Adrenal gland (tissue), 19 donors: ENCODE measurements at places on chromosomes 6 and 20. TPM values are rescaled to one million over a fixed set of nuclear protein-coding genes. Genes with fewer than 3 reads are reported as not detected.

The RBM39 gene
- total RNA-seq: 111 TPM

The TNXB gene
- 213 TPM for total RNA-seq

The EIF2S2 gene
- total RNA-seq: 79.9 TPM

The TMEM200A gene
- 30.5 TPM for total RNA-seq

The AURKA gene
- total RNA-seq: 3.2 TPM

DNA sequence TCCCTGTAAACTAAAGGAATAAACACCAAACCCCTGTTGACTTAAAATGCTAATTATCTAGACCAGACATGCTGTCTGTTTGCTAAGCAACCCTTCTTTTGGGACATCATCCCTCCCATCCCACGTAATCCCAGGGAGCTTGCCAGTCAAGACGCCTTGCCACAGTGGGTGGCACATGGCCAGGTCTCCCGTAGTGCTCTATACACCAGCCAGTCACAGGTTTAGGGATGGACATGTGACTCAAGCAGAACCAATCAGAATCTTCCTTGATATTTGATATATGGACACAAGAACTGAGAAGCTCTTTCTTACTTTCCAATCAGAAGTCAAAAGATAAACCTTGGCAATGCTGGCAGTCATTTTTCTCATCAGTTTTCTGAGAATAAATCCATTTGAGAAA is 60.0 kb downstream of the CNKSR3 start:
- H3K27me3 ChIP-seq: no peaks in the 10 kb centered on the region
- no peak overlapping the region for H3K4me3 ChIP-seq
- no peak for DNase-seq
- H3K4me1 ChIP-seq: peaks cover 9% of the 10 kb centered on the region

- no peak for DNase-seq
- no peak overlapping the region for H3K4me3 ChIP-seq
- no peak overlapping the region for H3K27ac ChIP-seq
- peaks cover 8% of the 10 kb centered on the region for H3K27me3 ChIP-seq
- no peaks in the 10 kb centered on the region for H3K36me3 ChIP-seq
These were observed 61.6 kb downstream of the KIAA0319 start for GRCh38 chr6:24584382-24584720.

GRCh38 chr6:168700880-168701279 is 259.9 kb downstream of the SMOC2 start:
- no peaks in the 10 kb centered on the region for H3K27me3 ChIP-seq
- H3K36me3 ChIP-seq: no peaks in the 10 kb centered on the region
- no peak for DNase-seq
- H3K27ac ChIP-seq: no peak overlapping the region
- no peak overlapping the region for H3K4me3 ChIP-seq

- H3K4me1 ChIP-seq: no peaks in the 10 kb centered on the region
- no peak overlapping the region for H3K27ac ChIP-seq
- H3K36me3 ChIP-seq: no peaks in the 10 kb centered on the region
- no peak overlapping the region for H3K4me3 ChIP-seq
These were observed 199.1 kb downstream of the CENPW start for GRCh38 chr6:126539022-126539421.

GRCh38 chr6:99393698-99394531 is at the start of gene COQ3:
Gene COQ3, minus strand, starts transcription at chr6:99394195. Its CDS starts 16 bp downstream, at chr6:99394179.
- no peaks in the 10 kb centered on the region for H3K36me3 ChIP-seq
- no peaks in the 10 kb centered on the region for H3K27me3 ChIP-seq
- H3K4me1 ChIP-seq: no peaks in the 10 kb centered on the region
- peak within 1 kb of the TSS; percentile 78 for H3K27ac ChIP-seq
- peak within 1 kb of the TSS; percentile 71 for H3K4me3 ChIP-seq

GRCh38 chr6:140486450-140487361 is 1112.3 kb upstream of the CITED2 start:
- no peaks in the 10 kb centered on the region for H3K36me3 ChIP-seq
- H3K4me1 ChIP-seq: peaks cover 20% of the 10 kb centered on the region
- no peaks in the 10 kb centered on the region for H3K27me3 ChIP-seq
- DNase-seq: no peak
- no peak overlapping the region for H3K4me3 ChIP-seq

DNA sequence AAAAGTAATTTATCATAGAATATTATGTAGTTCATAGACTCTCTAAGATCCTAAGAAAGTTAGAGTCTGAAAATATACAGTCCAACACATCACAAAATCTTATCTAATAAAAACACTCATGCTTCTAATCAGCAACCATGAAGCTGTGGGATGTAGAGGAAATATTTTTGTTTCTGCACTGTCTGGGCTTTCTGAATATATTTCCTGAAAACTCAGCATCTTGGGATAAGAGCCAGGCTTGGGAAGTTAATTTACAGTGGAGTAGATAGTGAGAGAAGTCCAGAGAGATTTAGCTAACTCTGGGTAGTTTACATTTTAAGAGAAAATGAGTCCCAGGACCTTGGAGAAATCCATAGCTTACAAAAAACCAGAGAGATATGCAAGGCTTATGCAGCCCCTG is 150.4 kb upstream of the BMP5 start:
- no peaks in the 10 kb centered on the region for H3K4me1 ChIP-seq
- H3K4me3 ChIP-seq: no peak overlapping the region
- H3K27me3 ChIP-seq: no peaks in the 10 kb centered on the region
- no peak for DNase-seq
- no peaks in the 10 kb centered on the region for H3K36me3 ChIP-seq

DNA sequence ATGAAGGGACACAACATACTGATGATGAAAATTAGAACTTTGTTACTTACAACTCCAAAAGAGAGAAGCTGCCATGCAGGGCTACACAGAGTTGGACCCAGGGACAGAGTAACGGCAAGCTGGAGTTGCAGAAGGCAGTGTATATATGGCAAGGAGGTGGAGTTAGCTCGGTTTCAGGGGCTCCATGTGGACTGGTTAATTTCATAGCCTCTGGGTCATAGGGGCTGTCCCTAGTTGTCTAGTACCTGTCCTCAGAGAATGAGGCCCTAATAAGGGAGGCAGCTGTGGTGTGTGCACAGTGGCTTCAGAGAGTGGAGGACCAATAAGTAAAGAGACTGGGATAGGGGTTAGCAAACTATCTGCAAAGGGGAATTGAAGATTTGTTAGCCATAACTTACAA is 7.9 kb upstream of the ZSCAN12 start:
- no peaks in the 10 kb centered on the region for H3K4me1 ChIP-seq
- no peaks in the 10 kb centered on the region for H3K36me3 ChIP-seq

DNA sequence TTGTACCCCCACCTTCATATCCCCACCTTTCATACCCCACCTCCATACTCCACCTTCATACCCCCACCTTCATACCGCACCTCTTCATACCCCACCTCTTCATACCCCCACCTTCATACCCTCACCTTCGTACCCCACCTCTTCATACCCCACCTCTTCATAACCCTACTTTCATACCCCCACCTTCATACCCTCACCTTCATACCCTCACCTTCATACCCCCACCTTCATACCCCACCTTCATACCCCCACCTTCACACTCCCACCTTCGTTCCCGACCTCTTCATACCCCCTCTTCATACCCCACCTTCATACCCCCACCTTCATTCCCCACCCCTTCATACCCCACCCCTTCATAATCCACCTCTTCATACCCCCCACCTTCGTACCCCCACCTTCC is 92.9 kb upstream of the NAA20 start:
- H3K4me3 ChIP-seq: no peak overlapping the region
- no peak for DNase-seq
- H3K27ac ChIP-seq: no peak overlapping the region
- no peaks in the 10 kb centered on the region for H3K4me1 ChIP-seq
- no peaks in the 10 kb centered on the region for H3K27me3 ChIP-seq
- no peaks in the 10 kb centered on the region for H3K36me3 ChIP-seq

- no peaks in the 10 kb centered on the region for H3K4me1 ChIP-seq
- H3K4me3 ChIP-seq: no peak overlapping the region
- DNase-seq: no peak
- no peaks in the 10 kb centered on the region for H3K36me3 ChIP-seq
- H3K27me3 ChIP-seq: no peaks in the 10 kb centered on the region
These were observed 618.0 kb downstream of the CDH26 start for GRCh38 chr20:60576236-60576635.

- H3K27me3 ChIP-seq: no peaks in the 10 kb centered on the region
- H3K36me3 ChIP-seq: no peaks in the 10 kb centered on the region
- H3K4me1 ChIP-seq: peaks cover 4% of the 10 kb centered on the region
- DNase-seq: peak; percentile 7
- H3K4me3 ChIP-seq: no peak overlapping the region
These were observed 142.2 kb upstream of the ATXN1 start for GRCh38 chr6:16903470-16903869.

GRCh38 chr20:57795342-57795697 is 85.5 kb upstream of the PMEPA1 start:
- DNase-seq: no peak
- H3K36me3 ChIP-seq: no peaks in the 10 kb centered on the region
- no peaks in the 10 kb centered on the region for H3K27me3 ChIP-seq

DNA sequence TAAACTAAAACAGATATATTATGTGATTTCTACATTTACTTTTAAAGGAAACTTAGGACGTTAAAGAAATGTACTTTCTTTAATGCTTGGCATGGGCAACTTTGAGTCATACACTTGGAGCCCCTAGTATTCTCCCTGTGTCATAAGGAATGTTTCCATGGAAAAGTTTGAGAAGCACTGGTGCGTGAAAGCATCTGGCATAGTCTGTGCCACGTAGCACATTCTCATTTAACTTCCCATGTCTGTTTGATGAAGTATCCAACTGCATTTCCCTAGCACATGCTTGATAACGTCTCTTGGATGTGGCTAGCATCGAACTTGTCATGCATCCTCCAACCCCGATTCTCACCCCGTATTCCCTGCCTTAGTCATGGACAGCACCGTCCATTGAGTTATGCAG is 172.0 kb downstream of the TBC1D7 start:
- no peaks in the 10 kb centered on the region for H3K27me3 ChIP-seq
- no peaks in the 10 kb centered on the region for H3K4me1 ChIP-seq
- no peak for DNase-seq
- no peaks in the 10 kb centered on the region for H3K36me3 ChIP-seq

DNA sequence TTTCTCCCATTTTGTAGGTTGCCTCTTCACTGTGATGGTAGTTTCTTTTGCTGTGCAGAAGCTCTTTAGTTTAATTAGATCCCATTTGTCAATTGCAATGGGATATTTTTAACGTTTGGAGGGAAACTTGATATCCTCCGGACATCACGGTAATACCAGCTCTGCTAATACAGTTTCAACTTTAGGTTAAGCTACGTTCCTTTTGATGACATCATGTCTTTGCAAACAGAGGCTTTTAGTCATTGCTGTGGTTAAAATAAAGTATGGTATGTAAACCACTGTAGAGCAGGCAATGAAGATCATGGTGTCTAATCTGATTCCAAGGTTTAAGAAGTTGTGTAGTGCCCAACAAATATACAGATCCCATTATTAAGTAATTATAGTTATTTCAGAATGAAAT is 168.0 kb upstream of the CHD6 start:
- H3K4me1 ChIP-seq: no peaks in the 10 kb centered on the region
- no peak for DNase-seq
- no peak overlapping the region for H3K4me3 ChIP-seq
- no peaks in the 10 kb centered on the region for H3K36me3 ChIP-seq
- no peak overlapping the region for H3K27ac ChIP-seq

GRCh38 chr20:50194831-50195523 is 4.3 kb downstream of the CEBPB start:
- H3K4me1 ChIP-seq: peaks cover 24% of the 10 kb centered on the region
- no peaks in the 10 kb centered on the region for H3K27me3 ChIP-seq
- H3K4me3 ChIP-seq: peak overlapping the region; percentile 99

DNA sequence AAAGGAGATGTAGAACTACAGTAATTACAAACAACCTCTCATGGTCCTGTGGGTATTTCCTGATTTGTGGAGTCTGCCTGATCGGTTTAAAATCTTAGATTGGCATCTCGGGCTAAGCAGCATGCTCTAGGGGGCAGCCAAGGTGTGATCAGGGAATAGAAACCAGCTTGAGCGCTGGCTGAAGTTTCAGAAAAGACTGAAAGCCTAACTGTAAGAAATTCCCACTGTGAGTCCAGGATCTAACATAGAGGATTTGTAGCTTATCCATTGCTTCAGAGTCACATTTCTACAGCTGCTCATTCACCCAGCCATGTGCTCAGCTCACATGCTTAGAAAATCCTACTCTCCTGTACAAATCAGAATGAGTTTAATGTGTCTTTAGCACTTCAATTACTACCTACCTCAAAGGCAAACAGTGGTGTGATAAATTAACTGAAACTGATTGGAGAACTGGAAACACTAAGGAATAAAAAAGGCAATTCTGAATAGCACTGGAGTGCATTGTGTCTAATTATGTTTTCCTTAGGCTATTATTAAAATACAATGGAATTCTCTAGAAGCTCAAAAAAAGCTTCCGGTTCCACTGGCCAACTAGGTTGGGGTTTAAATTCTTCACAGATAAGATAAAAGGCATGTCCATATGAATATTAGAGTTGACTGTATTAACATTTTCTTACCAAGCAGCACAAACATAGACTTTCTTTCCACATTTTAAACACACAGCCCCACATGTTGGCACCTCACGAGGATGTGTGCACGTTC is 73.8 kb upstream of the MPC1 start:
- no peak overlapping the region for H3K4me3 ChIP-seq
- no peaks in the 10 kb centered on the region for H3K27me3 ChIP-seq
- no peak for DNase-seq
- H3K27ac ChIP-seq: no peak overlapping the region
- no peaks in the 10 kb centered on the region for H3K36me3 ChIP-seq

DNA sequence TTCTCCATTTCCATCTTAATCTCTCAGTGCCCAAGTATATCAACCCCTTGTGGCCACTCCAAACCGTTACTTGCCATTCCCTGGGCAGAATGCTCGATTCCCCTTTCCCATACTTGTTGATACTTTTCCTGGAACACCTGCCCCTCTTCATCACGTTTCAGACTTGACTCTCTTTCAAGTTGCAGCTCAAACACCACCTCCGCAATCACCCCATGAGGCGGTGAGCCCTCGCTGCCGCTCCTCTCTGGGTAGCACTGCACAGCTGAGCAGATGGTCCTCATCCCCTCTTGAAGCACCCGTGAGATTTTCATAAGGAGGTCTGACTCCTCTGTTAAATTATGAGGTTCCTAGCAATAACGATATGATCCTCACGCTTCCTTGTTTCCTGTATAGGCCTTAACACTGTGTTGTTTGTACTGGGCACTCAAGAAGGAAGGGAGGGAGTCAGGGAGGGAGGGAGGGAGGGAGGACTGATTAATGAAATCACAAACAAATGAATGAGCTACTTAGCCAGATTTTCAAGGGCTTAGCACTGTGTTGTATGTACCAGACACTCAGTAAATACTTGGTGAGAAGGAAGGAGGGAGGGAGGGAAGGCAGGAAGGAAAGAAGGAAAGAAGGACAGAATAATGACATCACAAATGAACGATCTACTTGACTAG is 8.0 kb upstream of the UQCC2 start:
- no peaks in the 10 kb centered on the region for H3K36me3 ChIP-seq
- H3K27ac ChIP-seq: no peak overlapping the region
- H3K27me3 ChIP-seq: no peaks in the 10 kb centered on the region
- no peak for DNase-seq
